Stimulated activated CD8-positive, alpha-beta memory T cell treated with anti-CD3 and anti-CD28 coated beads, Interleukin-4, amount 100 ng/mL, for 1 hour (primary cell): ENCODE measurements at places on chromosomes 3 and 15.

DNA sequence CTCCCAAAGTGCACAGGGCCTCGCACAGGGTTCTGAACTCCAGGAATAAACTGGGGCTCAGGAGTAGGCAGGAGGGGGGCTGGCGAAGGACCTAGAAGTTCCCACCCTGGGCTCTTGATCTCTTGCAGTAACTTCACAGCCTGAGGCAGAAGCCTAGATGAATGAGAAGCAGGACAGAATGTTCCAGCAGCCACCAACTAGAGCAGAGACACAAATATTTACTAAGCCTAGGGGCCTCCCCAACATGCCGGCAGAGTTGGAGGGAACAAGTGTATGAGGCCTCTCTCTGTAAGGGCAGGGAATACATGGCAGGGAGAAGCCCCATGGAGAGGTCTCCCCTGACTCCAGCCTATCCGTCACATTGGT, 25.3 kb upstream of the C15orf39 start:
- no peak for DNase-seq

DNA sequence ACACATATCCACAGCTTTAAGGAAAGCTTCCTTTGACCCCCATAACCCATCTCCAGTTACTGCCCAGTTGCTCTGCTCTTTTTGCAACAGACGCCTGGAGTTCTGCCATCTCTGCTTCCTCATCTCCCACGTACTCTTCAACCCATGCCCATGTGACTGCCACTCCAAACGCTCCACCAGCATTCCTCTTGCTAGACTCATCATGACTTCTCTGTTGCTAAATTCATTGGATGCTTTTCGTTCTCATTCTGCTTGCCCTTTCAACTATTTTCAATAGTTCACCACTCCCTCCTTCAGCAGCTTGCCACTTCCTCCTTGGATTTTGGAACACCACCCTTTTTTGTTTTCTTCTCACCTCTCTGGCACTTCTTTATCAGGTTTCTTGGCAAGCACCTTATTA, 2.7 kb upstream of the KNSTRN start:
- no peak for DNase-seq

DNA sequence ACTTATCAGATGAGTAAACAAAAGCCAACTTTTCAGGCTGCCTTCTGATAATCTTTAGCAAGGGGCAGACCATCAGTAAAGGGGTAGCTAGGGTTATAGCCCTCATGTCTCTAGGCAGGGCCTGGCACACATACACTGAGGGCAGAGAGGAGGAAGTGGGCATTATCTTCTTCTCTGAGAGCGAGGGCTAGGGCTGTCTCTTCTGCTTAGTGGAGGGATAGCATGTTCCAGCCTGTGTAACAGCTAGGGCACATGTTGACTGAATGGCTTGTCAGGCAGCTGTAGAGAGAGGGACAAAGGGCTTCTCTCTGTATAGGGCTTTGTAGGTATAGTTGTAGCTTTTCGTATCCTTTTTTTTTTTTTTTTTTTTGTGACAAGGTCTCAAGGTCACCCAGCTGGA, 17.8 kb downstream of the CRTC3 start:
- DNase-seq, result no peak

DNA sequence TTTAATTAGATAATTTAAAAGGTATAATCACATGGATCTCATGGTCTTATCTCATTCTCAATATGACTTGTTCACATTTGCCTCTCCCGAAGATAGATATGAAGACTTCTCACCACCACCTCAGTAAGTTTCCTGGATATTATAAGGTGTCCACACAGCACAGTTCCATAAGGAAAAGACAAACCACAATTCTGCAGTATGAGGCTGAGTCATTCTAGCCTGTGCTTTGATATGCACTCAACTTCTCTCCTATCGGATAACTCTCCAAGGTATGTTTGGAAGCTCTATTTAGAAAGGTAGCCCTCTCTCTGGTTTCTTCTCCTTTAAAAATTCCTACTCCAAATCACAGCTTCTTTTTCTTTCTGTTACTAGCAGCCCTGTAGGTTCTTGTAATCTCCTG, 612.8 kb downstream of the ZPLD1 start:
- no peak for DNase-seq

- no peak for DNase-seq
Observed at GRCh38 chr3:3783696-3784095, 15.5 kb upstream of the LRRN1 start.
